Stimulated activated CD4-positive, alpha-beta T cell treated with anti-CD3 and anti-CD28 coated beads, Interleukin-1b, Interleukin-23, amount 100 ng/mL, for 1 hour (primary cell): ENCODE measurements at places on chromosomes 1 and 21.
A peak's percentile ranks its signal among the peaks of the same experiment; 100 is the strongest.

GRCh38 chr1:199302554-199302953 lies 663.7 kb downstream of the PTPRC start:
- no peak for DNase-seq

DNA sequence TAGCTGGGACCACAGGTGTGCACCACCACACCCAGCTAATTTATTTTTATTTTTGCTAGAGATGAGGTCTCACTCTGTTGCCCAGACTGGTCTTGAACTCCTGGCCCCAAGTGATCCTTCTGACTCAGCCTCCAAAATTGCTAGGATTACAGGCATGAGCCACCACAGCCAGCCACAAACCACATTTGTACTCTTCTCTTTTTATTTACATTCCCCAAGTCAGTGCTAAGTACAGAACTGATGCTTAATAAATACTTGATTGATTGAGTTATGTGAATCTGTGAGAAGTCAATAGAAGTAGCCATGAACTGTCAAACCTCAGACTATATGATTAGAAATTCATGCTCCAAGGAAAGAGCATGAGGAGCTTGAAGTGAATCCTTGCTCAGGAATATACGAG lies 48.5 kb upstream of the S1PR1 start:
- DNase-seq: no peak

DNA sequence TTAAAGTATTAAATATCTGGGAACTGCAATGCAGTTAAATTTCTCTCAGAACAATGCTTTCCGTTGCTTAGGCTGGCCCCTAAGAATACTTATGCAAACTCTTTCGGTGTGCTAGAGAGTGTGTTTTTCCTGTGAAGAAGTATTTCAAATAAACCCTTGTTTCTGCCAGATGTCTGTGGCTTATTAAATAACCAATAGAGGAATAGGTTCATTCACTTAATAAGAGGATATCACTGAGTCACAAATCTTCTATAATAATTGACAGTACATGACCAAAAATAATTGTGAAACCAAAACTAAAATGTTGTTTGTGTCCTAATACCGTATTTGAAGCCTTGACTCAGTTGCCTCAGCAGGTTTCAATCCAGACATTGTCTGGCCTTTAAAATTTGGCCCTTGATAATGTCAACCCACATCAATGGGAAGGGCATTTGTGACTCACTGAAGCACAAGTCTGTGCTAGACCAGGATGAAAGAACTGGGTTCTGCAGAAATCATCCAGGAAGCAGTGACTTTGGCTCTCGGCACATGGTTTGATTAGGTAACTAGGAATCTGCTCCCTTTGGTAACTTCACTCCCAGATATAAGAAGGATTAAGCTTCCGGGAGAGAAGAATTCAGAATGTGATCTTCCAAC lies 104.2 kb upstream of the BARHL2 start:
- DNase-seq: no peak

GRCh38 chr1:51515982-51516648 lies 3.0 kb downstream of the EPS15 start:
- DNase-seq: no peak

- DNase-seq: no peak
These were observed 17.7 kb downstream of the MORN1 start for GRCh38 chr1:2373551-2374251.

GRCh38 chr1:152448095-152448494 lies 34.0 kb upstream of the CRNN start:
- no peak for DNase-seq

DNA sequence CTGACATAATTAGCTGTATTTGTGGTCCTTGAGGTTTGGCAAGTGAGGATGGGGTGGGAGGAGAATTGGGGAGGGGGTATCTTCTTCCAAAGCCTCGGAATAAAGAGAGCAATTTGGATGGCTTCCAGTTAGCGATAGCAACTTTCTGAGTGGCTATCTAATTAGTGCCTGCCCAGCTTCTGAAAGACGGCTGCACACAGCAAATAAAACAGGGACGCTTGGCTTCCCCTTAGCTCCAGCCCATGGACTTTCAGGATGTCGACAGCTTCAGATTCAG lies 31.1 kb downstream of the KLHDC7A start:
- DNase-seq: no peak

- no peak for DNase-seq
These were observed 329.5 kb downstream of the SIPA1L2 start for GRCh38 chr1:232300466-232300865.

GRCh38 chr1:31663622-31664452 lies 19.2 kb upstream of the PEF1 start:
- peak; percentile 43 for DNase-seq

- no peak for DNase-seq
These were observed 40.5 kb downstream of the UBE2G2 start for GRCh38 chr21:44761011-44761729.

DNA sequence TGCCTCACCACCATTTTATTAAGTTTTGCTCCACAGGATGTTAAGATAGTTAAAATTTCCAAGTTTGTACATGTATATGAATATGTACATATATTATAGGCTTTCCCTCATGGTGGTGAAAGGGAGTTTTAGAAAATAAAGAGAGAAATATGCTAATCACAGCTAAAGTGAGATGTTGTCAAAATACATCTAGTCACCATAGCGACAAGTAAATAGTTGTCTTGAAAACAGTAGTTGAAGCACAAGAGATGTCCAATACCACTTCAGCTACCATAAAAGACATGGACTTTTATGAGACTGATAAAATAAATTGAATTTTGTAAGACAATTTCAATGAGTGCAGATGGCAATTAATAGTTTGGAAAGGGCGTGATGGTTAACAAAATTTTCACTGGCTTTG lies 1600.0 kb downstream of the BRINP3 start:
- DNase-seq: no peak

- no peak for DNase-seq
These were observed 314.2 kb downstream of the RWDD3 start for GRCh38 chr1:95548211-95548610.

DNA sequence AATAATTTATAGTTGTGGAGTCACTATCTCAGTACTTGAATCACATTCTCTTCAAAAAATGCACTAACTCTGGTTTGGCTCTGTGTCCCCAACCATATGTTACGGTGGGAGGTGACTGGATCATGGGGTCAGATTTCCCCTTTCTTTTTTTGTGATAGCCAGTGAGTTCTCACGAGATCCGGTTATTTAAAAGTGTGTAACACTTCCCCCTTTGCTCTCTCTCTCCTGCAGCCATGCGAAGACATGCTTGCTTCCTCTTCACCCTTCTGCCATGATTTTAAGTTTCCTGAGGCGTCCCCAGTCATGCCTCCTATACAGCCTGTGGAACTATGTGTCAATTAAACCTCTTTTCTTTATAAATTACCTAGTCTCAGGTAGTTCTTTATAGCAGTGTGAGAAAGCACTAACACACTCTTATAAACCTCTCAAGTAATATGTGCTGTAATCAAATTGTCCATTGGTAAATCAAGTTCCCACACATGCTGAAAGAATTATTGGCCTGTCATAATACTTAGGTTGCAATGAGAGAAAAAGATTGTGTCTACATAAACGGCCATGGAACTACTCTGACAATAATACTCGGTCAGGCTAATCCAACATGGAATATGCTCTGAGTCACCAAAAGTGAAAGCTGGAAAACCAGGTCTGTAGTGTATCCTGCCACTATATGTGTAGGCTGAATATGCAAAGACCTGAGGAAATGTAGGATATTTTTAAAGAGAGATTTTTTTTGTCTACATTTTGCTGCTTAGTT lies 107.5 kb downstream of the SLC44A5 start:
- no peak for DNase-seq

DNA sequence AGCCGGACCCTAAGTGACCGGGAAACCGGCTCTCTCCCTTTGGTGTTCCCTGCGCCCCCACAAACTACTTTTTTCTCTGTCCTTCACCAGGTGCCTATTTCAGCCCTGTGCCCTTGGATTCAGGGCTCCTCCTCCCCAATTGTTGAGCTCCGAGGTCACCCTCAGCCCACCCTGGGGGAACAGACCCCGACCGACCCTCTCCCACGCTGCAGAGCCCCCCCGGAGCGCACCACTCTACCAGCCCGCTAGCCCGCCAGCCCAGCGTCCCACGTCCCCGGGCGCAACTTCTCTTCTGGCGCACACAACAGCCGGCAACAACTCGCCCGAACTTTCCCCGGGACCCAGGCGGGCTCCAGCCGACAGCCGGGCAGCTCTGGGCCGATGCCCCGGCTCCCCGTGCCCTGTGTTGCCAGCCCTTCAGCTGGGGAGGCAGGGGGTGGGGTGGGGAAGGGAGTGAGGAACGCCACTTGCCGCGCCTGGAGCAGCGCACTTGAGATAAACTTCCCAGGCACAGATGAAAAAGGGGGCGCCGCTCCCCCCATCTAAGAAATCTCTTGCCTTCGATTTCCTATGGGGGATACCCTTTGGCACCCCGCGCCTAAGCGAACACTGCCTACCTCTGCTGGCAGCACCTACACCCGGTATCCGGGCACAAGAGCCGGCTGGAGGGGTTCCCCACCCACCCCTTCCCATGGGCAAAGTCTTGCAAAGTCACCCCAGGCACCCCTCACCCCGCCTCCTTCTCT lies 997 bp downstream of the CASZ1 start:
- no peak for DNase-seq

GRCh38 chr1:2237773-2238172 lies 9.7 kb downstream of the SKI start:
- DNase-seq: no peak

GRCh38 chr1:6003568-6004411 lies 11.6 kb upstream of the NPHP4 start:
- DNase-seq: no peak

DNA sequence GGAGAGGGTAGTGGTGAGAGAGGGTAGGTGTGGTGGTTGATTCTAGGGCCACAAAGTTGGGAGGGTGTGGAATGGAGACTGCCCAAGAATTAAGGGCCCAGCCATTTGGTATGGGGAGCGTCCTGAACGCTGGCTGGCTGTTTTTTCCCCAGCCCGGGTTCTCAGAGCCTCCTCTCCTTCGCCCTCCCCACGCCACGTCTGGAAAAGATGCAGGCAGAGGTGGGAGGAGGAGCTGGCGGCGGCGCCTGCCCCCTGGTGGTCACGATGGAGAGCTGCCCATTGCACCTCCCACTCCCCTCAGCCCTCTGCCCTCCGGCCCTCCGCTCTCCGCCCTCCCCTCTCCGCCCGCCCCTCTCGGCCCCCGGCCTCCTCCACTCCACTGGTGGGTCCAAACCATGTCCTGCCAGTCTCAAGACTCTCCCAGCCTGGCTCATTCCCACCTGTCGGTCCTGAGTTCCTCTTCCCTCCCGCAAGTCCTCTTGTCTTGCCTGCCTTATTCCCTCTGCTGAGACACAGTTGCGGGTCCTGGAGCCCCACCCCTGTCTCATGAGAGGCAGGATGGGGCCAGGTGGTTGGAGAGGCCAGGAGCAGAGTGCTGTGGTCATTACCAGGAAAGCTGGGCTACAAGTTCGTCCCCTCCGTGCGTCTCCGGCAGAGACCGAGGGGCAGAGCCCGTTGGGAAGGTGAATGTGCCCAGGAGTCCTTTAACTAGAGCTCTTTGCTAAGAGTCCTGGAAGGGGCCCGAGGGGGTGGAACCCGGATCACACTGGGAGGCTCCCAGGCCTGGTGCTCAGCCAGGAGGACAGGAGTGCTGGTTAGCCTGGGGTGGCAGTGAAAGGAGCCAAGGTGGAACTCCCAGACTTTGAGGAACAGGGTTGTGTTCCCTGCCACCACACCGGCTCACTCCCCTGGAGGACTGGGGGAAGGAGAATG lies 22.6 kb downstream of the ETNK2 start:
- DNase-seq: peak; percentile 15

GRCh38 chr1:55695552-55695951 lies 480.4 kb upstream of the USP24 start:
- no peak for DNase-seq

DNA sequence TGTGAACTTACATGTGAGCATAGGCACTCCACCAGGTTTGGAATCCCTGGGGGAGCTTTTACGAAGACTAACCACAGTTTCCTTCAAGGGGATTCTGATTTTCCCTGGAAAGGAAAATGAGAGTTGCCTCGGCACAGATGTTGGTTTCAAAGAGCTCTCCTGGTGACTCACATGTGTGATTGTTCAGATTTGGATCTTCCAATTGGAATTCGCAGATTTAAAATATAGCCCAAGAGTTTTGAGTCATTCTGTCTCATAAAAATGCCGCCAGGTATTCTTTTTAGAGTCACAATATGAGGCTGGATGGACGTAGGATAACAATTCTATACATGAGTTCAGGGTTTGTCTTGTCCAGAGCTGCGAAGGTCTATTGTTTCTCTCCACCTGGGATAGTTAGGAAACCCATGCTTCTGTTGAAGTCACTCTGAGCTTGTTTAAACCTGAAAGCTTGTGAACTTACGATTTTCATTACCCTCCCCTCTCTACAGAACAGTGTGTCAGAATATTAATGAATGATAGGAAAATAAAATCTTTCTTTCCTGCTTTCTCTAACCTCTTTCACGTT lies 64.9 kb downstream of the TGFB2 start:
- DNase-seq: no peak

GRCh38 chr1:160261556-160261892 lies 825 bp downstream of the DCAF8 start:
- peak; percentile 29 for DNase-seq
